LNCaP clone FGC (cell line): ENCODE measurements at places on chromosomes 4 and X.

GRCh38 chr4:26321373-26322221 is 783 bp downstream of the RBPJ start:
- DNase-seq = no peak

GRCh38 chr4:48042979-48043461 is 26.4 kb downstream of the NIPAL1 start:
- no peak for DNase-seq

DNA sequence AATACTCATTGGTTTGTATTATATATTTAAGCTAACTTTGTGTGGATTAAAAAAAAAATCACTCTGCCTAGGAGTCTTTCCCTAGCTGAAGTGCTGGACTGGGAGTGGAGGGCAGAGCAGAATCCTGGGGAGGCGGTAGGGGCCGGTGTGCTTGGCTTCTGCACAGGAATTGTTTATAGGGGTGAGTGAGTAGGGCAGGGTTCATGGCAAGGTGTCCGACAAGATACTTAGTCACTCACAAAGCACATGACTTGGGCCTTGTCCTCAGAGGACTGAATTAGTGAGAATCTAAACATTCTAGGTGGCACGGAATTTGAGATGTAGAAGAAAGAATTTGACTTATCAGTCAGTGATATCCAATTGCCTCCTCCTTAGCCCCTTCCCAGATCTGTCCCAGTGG is 32.2 kb downstream of the FNIP2 start:
- DNase-seq = no peak

DNA sequence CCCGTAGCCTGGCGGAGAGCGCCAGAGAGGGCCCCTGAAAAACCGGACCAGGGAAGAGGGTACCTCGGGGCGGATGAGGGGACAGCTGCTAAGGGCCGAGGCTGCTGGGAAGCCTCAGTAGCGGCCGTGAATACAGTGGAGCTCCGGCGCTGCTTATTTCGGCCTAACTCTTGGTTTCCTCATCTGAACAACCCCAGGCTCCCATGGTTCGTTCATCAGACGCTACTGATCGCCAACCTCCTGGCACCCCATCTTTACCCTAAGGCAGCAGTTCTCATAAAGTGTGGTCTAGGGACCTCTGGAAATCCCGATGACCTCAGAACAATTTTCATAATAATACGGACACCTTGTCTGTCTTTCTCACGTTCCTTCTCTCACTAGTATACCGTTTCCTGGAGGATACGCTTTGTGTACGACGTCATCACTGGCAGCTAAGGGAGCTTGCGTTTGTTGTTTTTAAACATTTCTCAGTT is 645 bp upstream of the RAB28 start:
- DNase-seq = no peak

GRCh38 chr4:105978684-105979296 is 83.5 kb downstream of the NPNT start:
- DNase-seq = no peak

DNA sequence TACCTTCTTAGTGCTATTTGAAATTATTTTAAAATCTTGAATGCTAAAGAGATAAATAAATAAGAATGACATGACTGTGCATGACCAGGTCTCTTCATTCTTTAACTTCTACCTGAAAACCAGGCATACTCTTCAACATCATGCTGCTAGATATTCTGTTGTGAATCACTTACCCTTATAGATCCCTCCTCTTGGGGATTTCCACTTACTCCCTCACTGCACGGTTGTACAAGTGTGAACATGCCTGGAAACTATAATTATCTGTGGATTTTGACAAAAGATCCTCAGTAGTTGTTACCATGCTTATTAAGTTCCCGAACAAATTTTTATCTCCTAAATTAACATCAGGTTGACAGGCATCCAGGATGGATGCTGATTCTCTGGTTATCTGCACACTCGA is 54.3 kb downstream of the ADGRL3 start:
- DNase-seq = no peak
